ENCODE measurements at places on chromosomes 11 and 22.

DNA sequence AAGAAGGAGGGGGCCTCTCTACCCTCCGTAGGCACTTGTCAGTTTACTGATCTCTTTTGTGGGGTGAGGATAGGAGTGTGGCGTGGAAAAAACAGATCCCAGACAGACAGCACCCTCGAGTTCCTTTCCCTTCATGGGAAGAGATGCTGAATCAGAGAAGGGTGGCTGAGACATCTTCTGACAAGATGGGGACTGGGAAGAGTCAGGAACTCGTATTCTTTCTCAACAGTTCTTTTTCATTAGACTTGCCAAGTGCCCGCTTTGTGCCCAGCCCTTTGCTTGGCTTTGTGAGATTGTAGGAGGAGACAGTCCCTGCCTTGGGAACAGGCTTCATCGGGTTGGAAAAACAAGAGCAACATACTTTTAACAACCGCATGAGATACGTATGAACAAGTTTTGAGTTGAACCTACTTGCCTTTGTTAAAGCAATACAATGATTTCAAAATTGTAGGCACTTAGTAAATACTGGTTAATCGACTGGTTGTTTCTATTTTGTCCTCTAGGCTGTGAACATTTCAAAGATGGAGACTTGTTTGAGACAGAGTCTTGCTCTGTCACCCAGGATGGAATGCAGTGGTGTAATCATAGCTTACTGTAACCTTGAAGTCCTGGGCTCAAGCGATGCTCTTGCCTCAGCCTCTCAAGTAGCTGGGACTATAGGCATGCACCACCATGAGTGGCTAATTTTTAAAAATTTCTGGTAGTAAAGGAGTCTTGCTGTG, 1.1 kb downstream of the RRM1 start:
- H3K27ac ChIP-seq = peak overlapping the region; percentile 92
- H3K4me3 ChIP-seq = peak overlapping the region; percentile 77
- H3K27me3 ChIP-seq = no peaks in the 10 kb centered on the region
- no peaks in the 10 kb centered on the region for H3K36me3 ChIP-seq
- no peak for DNase-seq
- peaks cover 24% of the 10 kb centered on the region for H3K4me1 ChIP-seq

GRCh38 chr11:112776834-112777233, 184.4 kb upstream of the NCAM1 start:
- peaks cover 15% of the 10 kb centered on the region for H3K4me1 ChIP-seq
- no peak for DNase-seq
- H3K27ac ChIP-seq = no peak overlapping the region
- H3K36me3 ChIP-seq = no peaks in the 10 kb centered on the region

DNA sequence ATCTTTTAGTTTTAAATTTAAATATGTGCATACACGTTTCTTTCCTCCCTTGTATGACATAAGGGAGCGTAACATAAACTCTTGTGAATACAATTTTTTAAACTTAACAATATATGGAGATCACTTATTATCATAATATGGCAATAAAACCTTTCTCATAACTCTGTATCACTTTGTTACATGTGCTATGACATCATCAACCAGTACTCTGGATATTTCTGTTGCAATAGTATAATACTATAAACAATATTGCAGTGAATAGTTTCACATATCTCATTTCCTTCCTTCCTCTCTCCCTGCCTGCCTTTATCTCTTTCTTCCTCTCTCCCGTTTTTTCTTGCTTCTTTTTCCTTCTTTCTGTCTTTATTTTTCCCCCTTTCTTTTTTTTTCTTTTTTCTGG, 1278.0 kb upstream of the CNTN5 start:
- no peak overlapping the region for H3K27ac ChIP-seq
- DNase-seq = no peak
- H3K4me3 ChIP-seq = no peak overlapping the region

DNA sequence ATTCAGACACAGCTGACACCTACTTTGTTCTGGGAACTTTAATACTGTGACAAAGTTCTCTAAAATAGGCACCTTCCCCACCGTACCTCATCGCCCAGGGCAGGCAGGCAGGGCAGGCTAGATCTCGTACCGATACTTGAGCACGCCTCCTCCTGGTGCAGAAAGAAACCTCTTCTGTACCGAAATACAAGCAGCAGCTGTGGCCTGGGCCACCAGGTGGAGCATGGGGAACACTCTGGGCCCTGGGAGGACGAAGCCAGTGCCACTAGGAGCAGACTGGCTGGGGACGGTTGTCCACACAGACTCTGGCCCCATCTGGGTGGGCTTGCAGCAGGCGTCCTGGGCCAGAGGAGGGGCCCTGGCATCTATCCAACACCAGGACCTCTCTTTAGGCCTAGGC, 12.8 kb downstream of the PMM1 start:
- no peak overlapping the region for H3K4me3 ChIP-seq
- peak; percentile 75 for DNase-seq
- H3K27ac ChIP-seq = no peak overlapping the region

DNA sequence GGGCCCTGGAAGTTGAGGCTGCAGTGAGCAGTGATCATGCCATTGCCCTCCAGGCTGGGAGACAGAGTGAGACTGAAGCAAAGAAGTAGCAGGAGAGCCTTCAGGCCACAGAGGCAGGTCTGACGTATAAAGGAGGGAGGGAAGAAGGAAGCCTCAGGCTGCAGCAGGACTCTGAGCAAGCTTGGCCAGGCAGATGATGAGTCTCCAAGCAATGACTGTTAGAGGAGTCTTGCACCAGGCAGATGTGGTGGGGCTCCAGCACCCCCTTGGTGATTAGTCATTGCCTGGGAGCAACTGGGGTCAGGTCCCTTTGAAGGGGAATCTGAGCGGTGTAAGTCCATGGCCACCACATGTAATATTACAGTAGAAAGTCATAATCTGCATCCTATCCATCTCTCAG, 36.6 kb upstream of the NFAM1 start:
- no peak overlapping the region for H3K27ac ChIP-seq
- peaks cover 3% of the 10 kb centered on the region for H3K4me1 ChIP-seq
- H3K27me3 ChIP-seq = no peaks in the 10 kb centered on the region

DNA sequence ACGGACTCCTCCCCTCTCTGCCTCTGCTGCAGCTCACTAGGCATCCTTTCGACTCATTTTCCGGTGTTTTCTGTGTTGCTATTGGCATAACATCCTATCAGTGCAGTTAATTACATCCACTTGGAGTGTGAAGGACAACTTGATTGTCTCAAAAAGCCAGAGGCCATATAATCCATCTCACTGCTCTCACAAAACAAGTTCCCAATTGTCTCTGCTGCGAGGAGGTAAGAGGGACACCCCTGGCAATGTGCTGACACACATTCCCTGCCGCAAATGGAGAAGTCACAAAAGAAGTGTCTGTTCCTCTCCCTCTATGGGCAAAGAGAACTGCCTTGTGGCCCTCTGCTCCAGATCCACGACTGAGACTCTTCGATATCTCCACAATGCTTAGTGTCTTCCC, 618.4 kb downstream of the OPCML start:
- H3K27ac ChIP-seq = no peak overlapping the region
- no peak overlapping the region for H3K4me3 ChIP-seq
- DNase-seq = no peak
- H3K4me1 ChIP-seq = no peaks in the 10 kb centered on the region

- no peaks in the 10 kb centered on the region for H3K27me3 ChIP-seq
- H3K27ac ChIP-seq = no peak overlapping the region
- no peak for DNase-seq
- no peaks in the 10 kb centered on the region for H3K36me3 ChIP-seq
These were observed 75.9 kb downstream of the MN1 start for GRCh38 chr22:27725661-27726060.

DNA sequence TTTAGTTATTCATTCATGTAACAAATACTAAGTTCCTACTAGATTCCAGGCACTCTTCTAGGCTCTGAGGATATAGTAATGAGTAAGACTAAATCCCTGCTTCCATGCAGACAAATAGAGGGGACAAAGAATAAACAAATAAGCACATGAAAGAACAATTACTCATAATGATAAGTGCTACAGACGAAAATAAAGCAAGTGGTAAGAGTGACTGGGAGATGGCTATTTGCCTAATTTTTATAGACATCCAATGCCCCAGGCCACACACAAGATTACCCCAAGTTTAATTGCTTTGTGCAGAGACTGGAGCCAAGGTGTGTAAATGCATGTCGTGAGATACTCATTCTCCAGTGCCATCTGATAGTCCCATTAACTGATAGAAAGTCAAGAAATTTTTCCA, 62.6 kb downstream of the DCUN1D5 start:
- no peak overlapping the region for H3K27ac ChIP-seq
- no peaks in the 10 kb centered on the region for H3K27me3 ChIP-seq
- no peaks in the 10 kb centered on the region for H3K36me3 ChIP-seq
- no peak overlapping the region for H3K4me3 ChIP-seq

GRCh38 chr11:27912916-27913315, 195.0 kb downstream of the KIF18A start:
- no peak overlapping the region for H3K27ac ChIP-seq
- peaks cover 63% of the 10 kb centered on the region for H3K27me3 ChIP-seq
- peak; percentile 37 for DNase-seq
- H3K4me3 ChIP-seq = no peak overlapping the region
- H3K36me3 ChIP-seq = no peaks in the 10 kb centered on the region

DNA sequence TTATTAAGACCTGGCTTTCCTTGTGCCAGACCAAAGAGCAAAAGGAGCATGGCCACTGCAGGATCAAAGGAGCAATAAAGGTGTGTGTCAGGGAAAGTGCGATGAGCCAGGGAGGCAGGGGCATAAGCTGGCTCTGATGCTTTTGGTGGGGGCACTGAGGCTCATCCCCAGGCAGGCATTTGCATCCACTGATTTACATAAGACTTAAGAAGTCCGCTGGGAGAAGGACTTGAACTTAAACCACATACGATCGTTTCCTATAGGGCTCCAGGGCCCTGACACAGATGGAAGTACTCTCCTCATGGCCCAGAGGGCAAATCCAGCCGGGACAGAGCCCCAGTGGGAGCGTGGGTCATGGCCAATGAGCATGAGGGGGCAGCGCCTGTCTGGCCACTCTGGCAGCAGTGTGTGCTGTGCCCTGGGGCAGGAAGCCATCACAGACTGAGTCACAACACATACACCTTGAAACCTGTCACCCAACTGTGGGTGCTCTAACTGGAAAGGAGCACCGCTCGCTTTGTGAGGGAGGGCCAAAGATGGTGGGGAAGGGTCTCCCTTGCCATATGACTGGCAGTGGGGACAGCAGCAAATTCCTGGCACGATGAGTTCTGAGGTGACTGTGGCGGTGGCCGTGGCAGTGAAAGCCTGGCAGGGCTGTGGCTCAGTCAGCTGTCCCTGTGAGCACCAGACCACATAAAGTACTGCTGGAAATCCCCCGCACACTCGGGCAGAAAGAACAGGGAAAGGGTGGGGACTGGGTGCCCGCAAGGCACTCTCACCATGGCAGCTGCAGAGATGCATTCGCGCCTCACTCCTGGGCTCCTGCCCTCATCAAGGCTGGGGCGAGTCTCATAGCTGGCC, 79.4 kb upstream of the LMO1 start:
- no peaks in the 10 kb centered on the region for H3K4me1 ChIP-seq
- no peaks in the 10 kb centered on the region for H3K36me3 ChIP-seq
- H3K27me3 ChIP-seq = peaks cover 52% of the 10 kb centered on the region

- DNase-seq = no peak
- no peak overlapping the region for H3K27ac ChIP-seq
- H3K4me1 ChIP-seq = peaks cover 9% of the 10 kb centered on the region
- no peaks in the 10 kb centered on the region for H3K36me3 ChIP-seq
- no peak overlapping the region for H3K4me3 ChIP-seq
These were observed 1.6 kb downstream of the GPHA2 start for GRCh38 chr11:64933935-64934681.

- DNase-seq = no peak
- peaks cover 19% of the 10 kb centered on the region for H3K36me3 ChIP-seq
- peaks cover 13% of the 10 kb centered on the region for H3K4me1 ChIP-seq
- no peaks in the 10 kb centered on the region for H3K27me3 ChIP-seq
- peak overlapping the region; percentile 100 for H3K27ac ChIP-seq
These were observed 354 bp downstream of the POLR2L start for GRCh38 chr11:841981-842369.

- H3K4me1 ChIP-seq = no peaks in the 10 kb centered on the region
- no peaks in the 10 kb centered on the region for H3K27me3 ChIP-seq
- peaks cover 13% of the 10 kb centered on the region for H3K36me3 ChIP-seq
- H3K4me3 ChIP-seq = no peak overlapping the region
- no peak overlapping the region for H3K27ac ChIP-seq
These were observed 82.8 kb downstream of the DGCR2 start for GRCh38 chr22:19039448-19039780.

- no peak overlapping the region for H3K4me3 ChIP-seq
- no peak for DNase-seq
- H3K36me3 ChIP-seq = no peaks in the 10 kb centered on the region
- peaks cover 4% of the 10 kb centered on the region for H3K27me3 ChIP-seq
- H3K27ac ChIP-seq = no peak overlapping the region
These were observed 100.2 kb downstream of the C11orf87 start for GRCh38 chr11:109522116-109522755.

- no peaks in the 10 kb centered on the region for H3K36me3 ChIP-seq
- H3K4me3 ChIP-seq = no peak overlapping the region
- no peak for DNase-seq
- H3K27ac ChIP-seq = peak overlapping the region; percentile 66
- peaks cover 31% of the 10 kb centered on the region for H3K4me1 ChIP-seq
- no peaks in the 10 kb centered on the region for H3K27me3 ChIP-seq
These were observed 5.0 kb downstream of the CBX7 start for GRCh38 chr22:39147335-39148025.

DNA sequence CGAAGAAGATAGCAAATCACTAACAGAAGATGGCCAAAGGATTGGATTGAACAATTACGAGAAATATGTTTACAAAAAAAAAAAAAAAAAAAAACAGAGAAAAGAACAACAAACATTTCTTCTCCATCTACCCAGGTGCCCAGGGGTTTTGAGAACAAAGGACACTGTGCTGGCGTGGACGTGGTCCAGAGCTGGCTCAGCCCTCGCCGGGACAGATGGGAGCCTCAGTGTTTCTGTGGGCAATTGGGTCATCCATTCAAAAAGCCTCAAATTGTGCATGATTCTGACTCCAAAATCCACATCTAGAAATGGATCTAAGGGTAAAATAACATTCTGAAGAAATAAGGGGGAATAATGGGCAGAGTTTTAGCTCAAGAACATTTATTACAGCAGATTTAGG, 63.1 kb downstream of the DHCR7 start:
- no peaks in the 10 kb centered on the region for H3K27me3 ChIP-seq
- no peaks in the 10 kb centered on the region for H3K36me3 ChIP-seq
- DNase-seq = no peak
- H3K27ac ChIP-seq = no peak overlapping the region

- H3K27me3 ChIP-seq = no peaks in the 10 kb centered on the region
- peak overlapping the region; percentile 65 for H3K4me3 ChIP-seq
- peaks cover 42% of the 10 kb centered on the region for H3K36me3 ChIP-seq
- peaks cover 6% of the 10 kb centered on the region for H3K4me1 ChIP-seq
- DNase-seq = no peak
These were observed 335 bp downstream of the ZNF408 start for GRCh38 chr11:46701078-46701654.

DNA sequence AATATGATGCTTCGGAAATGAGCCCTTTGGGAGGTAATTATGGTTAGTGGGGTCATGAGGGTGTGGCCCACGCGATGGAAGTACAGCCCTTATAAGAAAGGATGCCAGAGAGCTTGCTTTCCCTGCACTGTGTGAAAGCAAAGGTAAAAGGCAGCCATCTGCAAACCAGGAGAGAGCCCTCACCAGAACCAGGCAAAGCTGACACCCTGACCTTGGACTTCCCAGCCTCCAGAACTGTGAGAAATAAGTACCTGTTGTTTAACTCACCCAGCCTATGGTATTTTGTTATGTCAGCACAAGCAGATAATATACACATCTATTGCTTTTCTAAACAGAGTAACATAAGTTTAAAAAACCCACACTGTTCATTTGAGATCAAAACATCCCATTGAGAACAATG, 50.7 kb downstream of the SYN3 start:
- DNase-seq = no peak
- H3K4me1 ChIP-seq = no peaks in the 10 kb centered on the region
- no peak overlapping the region for H3K27ac ChIP-seq
- no peak overlapping the region for H3K4me3 ChIP-seq
- no peaks in the 10 kb centered on the region for H3K36me3 ChIP-seq

Data from A673 (cell line).